Fibroblast of villous mesenchyme (primary cell): ENCODE measurements at places on chromosomes 1 and 21. TPM values are rescaled to one million over a fixed set of nuclear protein-coding genes. Genes with fewer than 3 reads are reported as not detected.
A peak's percentile ranks its signal among the peaks of the same experiment; 100 is the strongest.

DNA sequence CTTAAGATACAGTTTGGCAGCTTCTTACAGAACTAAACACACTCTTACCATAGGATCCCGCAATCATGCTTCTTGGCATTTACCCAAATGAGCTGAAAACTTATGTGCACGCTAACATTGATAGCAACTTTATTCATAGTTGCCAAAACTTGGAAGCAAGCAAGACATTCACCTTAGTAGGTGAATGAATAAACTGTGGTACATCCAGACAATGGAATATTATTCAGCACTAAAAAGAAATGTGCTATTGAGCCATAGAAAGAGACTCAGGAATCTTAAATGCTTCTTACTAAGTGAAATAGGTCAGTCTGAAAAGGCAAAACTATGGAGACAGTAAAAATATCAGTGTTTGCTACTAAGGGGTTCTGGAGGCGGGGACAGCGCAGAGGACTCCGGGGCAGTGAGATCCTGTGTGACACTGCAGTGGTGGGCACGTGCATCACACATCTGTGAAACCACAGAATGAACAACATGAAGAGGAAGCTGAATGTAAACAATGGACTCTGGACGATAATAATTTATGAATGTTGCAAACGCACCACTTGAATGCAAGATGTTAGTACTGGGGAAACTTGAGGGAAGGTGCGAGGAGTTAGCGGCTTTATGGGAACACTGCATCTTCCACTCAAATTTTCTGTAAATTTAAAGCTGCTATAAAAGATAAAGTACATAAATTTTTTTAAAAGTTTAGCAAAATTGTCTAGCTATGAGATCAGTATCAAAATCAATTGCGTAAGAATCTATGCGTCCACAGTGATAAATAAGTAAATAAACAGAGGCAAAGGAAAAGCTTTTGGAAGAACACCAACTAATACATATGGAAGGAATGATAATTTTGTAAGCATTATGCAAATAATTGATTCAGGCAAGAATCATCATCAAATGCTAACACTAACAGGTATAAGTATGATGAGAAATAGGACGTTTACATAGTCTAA, 15.4 kb upstream of the SPATC1L start:
- peak; percentile 31 for DNase-seq

DNA sequence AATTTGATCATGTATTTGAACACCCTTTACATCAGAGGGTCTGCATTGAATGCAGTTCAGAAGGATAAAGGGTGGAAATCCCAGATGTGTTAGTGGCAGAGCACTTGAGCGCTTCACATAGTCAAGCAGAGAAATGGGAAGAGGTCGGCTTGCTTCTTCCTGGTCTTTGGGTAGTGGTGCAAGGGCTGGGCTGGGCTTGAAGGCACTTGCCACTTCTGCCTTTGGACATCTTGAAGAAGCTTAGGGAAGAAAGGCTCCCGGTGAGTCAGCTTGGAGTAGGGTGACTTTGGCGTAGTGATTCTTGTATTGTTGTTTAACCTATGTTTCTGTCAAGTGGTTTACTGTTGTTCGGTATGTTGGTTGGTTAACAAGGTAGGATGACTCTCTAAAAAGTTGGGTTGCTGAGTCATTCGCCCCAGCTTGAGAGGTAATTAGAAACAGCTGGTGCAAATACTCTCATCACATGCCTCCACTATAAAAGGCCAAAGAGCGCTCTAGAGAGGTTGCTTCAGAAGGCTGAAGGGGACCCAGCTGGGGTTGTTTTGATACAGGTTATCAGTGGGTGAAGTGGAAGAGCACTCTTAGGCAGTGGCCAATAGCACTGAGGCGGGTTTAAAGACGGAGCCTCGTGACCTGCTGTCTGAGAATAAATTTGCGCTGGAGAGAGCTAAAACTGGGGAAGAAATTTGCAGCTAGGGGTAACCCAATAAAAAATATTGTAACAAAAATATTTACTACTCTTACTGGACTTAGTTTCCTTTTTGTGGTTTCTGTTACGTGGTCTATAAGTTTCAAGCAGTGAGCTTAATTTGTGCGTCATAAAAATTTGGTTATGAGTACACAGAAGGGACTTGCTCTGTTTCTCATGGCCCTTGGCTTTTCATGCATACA, 1.4 kb downstream of the BACH1 start:
- DNase-seq, result peak; percentile 98

DNA sequence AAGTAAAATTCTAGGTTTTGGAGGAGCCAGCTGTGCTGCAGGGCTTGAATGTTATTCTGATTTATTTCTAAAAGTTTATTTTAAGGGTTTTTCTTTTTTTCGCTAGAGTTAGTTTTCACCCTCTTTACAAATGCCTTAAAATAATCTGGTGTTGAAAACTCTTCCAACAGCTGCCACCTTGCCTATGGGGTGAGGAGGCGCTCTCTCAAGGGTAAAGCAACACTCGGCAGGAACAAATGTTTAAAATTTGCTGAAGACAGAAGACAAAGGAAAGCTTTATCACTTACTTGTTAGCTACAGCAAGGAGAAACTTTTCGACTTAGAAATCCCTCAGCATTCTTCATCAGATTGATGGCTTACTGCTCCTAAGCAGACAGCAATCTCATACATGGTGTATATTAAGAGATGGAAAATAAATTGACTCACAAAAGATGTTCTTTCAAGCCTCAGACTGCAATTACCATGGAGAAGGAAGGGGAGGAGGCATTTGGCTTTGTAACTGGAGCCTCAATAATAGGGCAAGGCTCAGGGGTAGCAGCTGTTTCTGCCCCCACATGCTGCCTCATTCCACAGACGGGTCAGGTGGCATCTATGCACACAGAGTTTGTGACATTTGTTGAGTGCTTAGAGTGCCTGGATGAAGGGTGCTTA, 79.8 kb upstream of the RALGPS2 start:
- DNase-seq, result no peak

DNA sequence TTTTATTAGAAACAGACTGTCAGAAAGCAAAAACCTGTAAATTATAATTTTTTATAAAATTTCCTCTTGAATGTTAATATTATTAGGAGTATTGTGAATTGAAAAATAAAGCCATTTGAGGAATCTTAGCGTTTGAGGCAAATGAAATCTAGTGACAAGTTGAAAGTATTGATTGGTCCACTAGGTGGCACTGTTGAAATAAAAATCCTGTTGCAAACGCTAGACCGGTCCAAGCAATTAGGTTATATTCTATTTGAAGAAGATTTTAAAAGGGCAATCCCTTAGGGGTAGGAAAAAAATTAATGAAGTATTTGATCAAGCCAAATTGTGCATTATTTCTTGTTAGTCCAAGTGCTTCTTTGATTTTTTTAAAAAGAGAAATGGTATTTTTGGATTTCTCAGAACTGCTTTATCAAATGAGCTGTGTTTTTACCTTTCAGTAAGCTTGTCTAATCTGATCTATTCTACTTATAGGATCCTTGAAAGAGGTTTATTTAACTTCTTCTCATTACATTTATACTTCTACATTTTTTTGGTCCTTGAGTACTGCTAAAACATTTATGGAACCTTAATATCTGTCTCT, 57.7 kb downstream of the ATG4C start:
- DNase-seq, result peak; percentile 75

- DNase-seq, result no peak
Observed at GRCh38 chr1:209324901-209325871, 258.3 kb upstream of the CAMK1G start.

GRCh38 chr1:3058263-3059030, 10.6 kb upstream of the PRDM16 start:
- DNase-seq, result no peak

DNA sequence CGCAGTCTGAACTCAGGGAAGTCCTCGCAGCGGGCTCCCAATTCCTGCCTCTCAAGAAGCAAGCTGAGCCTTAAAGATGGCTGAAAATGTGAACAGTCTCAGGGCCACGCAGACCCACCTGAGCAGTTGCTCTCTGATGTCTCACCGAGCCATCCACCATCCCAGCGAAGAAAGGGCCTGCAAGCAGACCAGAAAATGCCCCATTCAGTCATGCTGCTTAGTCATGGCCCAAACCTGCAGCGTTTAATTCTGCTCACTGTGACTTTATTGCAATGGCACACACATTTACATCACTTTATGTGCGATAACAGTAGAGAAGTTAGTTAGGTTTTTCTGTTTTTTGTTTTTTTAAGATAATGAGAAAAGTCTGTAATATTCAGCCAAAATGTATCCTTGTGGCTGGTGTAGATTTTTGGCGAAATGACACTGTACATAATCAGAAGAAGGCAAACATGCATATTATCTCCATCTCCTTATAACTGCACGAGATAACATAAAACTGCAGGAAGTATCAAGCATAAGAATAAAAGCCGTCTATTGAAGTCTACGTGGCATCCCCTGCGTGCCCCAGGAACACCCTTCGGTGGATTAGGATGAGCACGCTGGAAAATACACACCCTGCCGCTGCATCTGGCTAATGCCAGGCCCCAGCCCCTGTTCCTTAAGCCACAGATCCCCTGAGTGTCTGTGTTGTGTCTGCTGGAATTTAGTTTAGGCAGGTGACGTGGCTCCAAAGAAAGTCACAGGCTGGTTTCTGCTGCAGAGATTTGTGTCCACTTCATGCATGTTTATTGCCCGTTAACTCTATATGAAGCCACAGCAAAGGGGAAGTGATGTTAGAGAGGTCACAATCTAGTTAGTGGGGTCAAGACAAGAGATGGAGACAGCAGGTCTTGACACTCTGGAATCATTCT, 119.8 kb upstream of the IRF2BP2 start:
- DNase-seq, result peak; percentile 23

GRCh38 chr1:28118640-28119307, 30.4 kb upstream of the EYA3 start:
- DNase-seq, result no peak

- DNase-seq, result no peak
Observed at GRCh38 chr1:211973541-211973940, 61.8 kb downstream of the INTS7 start.

DNA sequence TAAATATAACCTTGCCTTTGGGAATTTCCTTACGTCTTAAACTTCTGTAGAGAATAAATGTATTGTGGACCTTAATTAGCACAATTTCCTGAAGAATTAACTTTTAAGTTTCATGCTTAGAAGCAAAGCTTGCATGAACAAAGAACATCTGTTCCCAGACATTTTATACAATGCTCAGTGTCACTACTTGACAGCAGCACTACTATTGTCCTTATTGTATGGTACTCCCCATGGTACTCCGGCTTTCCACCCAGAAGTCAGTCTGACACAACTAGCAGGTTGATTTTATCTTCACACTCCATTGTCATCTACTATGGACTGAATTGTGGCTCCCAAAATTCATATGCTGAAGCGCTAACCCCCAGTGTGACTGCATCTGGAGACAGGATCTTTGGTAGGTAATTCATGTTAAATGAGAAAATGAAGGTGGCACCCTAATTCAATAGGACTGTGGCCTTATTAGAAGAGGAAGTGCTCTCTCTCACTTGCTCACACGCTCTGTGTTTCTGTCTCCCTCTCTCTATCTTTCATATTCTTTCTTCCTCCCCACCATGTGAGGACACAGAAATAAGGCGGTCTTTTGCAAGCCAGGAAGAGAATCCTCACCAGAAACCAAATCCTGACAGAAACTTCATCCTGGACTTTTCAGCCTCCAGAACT, 10.7 kb upstream of the OR2B11 start:
- no peak for DNase-seq

DNA sequence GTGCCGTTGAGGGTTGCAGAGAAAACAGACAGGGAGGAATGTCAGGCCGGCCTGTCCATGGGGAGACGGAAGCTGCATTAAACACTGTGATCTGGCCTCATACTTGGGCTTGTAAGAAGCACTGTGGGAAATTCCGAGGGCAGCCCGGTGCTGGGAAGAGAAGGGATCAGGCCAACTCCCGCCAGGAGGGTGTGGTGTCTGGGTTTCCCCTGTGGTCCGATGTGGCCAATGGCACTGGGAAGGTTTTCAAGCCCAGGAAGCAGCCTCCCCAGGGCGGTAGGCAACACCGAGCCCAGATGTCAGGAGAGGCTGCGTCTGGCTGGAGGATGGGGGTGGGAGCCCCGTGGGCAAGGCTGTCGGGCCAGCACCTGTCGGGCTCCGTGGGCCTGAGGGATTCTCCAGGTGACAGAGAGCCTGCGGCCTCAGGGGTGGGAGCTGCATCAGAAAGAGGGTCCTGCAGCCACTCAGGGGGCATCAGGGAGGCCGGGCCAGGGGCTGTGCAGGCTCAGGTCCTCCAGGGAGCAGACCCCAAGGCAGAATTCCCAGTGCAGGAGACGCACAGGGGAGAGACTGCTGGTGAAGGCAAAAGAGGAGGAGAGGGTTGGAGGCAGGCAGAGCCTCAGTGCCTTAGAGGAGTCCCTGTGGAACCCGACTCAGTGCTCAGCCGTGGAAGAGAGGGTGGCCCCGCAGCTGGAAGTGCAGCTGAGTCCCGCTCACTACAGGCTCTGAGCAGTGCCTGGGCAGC, 8.4 kb downstream of the UBASH3A start:
- DNase-seq, result no peak

DNA sequence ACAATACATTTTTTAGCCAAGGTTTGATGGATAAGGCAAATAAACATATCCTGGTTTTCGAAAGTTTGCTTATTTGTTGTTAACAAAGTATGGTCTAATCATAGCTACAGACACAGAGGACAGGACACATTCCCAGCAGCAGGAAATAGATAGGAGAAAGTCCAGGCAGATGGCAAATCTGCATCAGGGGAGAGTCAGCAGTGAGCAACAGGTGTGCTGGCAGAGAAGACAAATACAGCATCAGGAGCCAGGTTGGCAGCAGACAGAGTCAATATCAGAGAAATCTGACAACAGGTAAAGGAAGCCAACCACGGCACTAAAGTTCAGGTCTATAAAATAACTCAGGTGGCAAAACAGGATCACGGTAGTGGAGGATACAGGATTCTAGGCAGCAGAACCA, 210.7 kb upstream of the PTBP2 start:
- DNase-seq, result no peak

- no peak for DNase-seq
Observed at GRCh38 chr1:205162301-205162700, 40.5 kb upstream of the RBBP5 start.

GRCh38 chr21:33039536-33039935, 13.8 kb downstream of the OLIG2 start:
- DNase-seq, result no peak

- DNase-seq, result no peak
Observed at GRCh38 chr1:179089827-179090482, 8.1 kb downstream of the TOR3A start.

Gene HRNR
- total RNA-seq, result not detected in 2 replicates

Gene TOMM40L
- 10.0 and 13.4 TPM in 2 replicates for total RNA-seq

Gene TMEM52
- 0.32 and 0.43 TPM in 2 replicates for total RNA-seq

Gene AJAP1
- total RNA-seq, result under 0.01 and 0.64 TPM in 2 replicates

Gene LHX8
- total RNA-seq, result under 0.01 TPM in 1 of 2 replicates, not detected in the other

Gene SPATA6
- 4.2 and 4.7 TPM in 2 replicates for total RNA-seq
